ENCODE measurements at places on chromosomes 6 and 20.

DNA sequence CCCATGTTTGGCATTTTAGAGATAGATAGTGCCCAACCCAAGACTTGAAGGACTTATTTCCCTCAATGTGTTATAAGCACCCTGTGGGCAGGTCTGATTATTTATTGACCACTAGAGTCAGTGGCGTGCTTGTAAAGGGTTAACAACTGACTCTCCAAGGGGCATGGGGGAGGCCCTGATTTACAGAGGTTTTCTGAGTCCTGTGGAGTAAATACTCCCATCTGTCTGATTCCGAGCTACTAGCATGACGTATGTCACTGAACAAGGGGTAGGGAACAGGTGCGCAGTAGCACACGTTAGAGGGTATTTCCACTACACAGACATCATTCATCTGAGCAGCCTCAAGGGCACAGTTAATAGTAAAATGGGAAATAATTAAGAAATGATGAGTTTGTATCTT lies 17.4 kb upstream of the TRAM2 start:
- DNase-seq: no peak

DNA sequence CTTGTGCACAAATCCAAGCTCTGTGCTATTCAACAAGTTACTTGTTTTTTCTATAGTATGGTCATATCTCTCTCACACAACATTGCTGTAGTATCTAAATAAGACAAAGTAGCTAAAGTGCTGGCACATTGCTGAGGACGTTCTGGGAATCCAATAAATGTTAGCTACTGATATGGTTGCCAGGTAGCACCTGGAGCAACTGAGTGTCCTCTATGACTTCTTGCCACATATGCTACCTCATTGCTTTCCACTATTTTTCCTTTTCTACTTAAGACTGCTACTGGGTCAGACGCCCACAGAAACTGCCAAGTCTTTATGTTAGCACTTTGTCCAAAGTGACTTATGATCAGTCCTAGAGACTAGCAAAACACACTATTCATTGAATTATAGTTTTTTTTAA lies 85.3 kb downstream of the SYCP2 start:
- no peak for DNase-seq

GRCh38 chr6:160950507-160950906 lies 41.1 kb upstream of the MAP3K4 start:
- no peak for DNase-seq

DNA sequence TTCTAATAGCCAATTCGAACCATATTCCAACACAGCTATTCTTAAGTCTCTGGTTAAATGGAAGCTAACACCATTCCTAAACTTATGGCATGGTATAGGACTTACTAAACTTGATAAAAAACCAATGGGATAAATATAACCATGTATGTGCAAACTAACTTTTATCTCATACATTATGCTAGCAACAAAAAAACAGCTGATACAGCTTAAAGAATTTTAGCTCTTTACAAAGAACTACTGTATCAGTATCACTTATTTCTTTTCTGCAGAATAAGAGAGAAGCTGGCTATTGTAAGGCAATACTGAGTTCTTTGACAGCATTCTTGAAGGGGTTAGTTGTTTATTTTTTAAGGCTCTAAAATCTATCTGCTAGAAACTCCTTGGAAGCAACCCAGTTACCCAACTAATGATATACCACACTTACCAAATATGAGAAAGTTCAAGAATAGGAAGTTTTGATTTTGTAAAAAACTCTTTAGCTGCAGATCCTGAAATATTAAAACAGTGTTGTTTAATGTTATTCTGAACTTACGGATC lies 44.9 kb downstream of the REPS1 start:
- DNase-seq: no peak

- DNase-seq: no peak
Observed at GRCh38 chr6:158752613-158753012, 66.6 kb downstream of the EZR start.

GRCh38 chr6:23465912-23466311 lies 660.1 kb upstream of the NRSN1 start:
- DNase-seq: no peak

- no peak for DNase-seq
Observed at GRCh38 chr6:84033523-84034451, at the start of gene MRAP2. MRAP2 (plus strand) TSS chr6:84033772; CDS start chr6:84055319, 21,547 bp downstream.

DNA sequence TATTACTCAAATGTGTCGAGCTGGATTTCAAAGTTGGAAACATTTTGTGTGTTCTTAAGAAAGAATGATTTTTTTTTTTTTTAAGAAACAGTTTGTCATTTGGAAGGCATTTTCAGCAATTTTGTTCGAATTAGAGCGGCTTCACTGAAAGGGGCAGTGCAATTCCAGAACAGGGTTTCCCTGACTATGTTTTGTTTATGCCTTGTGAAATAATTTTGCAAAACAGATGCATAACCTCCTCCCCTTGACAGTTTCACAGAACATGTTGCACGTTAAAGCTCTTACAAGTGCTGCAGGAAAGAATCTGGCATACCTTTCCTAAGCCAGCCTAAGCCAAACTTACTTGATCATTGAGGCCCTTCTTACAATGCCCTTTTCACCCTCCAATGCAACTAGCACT lies 216.0 kb upstream of the SSTR4 start:
- no peak for DNase-seq

All from T-helper 9 cell (primary cell).